Stimulated activated naive B cell treated with anti-CD40 and anti-IgM and Interleukin-4, amounts not matched to agents 10 μg/mL and 1 μg/mL and 100 μg/mL, for 72 hours (primary cell): ENCODE measurements at places on chromosomes 5 and 9.

- DNase-seq = peak; percentile 21
Measured at GRCh38 chr9:7974335-7974960, 174.9 kb upstream of the DMAC1 start.

DNA sequence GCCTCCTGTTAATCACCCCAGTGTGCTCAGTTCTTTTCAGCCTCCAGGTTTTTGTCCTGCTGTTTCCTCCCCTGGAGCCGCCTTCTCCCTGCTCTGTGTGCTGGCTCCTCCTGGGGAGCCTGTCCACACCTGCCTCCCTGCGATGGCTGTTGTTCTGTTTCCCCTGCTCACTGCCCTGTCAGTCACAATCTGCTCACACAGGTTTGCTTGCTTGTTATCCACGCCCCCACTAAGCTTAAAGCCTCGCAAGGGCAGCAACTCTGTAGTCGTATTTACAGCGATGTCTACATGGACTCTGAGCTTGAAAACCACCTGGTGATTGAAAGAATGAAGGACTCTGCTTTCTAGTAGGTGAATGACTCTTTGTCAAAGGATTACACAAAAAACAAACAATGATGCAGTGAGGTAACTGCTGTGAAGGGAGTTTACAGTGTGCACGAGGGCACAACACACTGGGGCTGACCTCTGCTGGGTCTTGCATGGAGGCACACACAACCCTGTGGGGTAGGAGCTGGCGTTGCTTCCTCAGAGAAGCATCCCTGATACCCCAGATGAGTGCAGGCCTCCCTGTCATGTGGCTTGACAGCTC is 39.6 kb upstream of the TEX48 start:
- DNase-seq = no peak

DNA sequence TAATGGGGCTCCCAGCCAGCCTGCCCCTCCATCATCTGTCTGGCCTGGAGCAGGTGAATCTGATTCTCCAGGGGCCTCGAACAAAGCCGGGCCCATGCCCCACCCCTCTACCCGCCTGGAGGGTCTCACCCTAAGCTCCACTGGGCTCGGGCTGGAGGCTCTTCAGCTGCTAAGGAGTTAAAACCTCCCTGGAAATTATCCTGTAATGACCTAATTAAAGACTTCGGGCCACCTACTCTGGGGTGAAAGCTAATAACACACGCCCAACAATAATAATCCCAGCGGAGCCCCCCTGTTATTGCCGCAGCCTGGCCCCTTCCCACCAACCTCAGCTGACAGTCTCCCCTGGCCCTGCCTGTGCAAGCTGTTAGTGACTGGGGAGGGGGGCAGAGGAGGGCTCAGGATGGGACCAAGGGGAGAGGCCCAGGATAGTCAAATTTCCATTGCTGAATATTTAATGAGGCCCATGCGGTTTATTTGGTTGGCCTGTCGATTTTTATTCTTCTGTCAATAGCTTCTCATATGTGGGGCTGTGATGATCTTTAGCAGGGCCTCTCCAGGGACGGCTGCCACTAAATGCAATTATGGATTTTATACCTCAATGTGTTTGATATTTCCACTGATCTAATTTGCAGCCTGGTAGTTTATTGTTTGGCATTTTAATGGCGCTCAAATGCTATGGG is 25.7 kb downstream of the LMX1B start:
- no peak for DNase-seq

- no peak for DNase-seq
Measured at GRCh38 chr5:69489246-69489645, 3.3 kb upstream of the OCLN start.

DNA sequence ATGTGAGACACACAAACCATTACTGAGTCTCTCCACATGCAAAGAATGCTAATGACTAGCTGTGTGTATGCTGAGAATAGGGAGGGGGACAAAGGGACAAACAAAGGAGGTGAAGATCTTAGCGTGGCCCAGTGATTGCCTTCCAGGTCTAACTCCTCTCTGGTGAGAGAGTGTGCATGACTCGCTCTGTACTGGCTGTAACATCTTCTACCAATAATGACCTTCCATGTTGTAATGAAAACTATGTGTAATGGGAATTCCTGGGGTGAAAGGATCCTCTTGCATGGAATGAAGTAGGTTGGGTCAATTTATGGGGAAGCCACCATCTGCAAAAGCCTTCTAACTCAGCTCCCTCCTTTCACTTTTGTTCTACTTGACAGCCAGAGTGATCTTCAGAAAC is 24.4 kb upstream of the GPR151 start:
- DNase-seq = no peak

GRCh38 chr9:121455527-121456239 is 44.0 kb downstream of the GGTA1 start:
- DNase-seq = no peak

GRCh38 chr9:72949244-72949582 is 3.6 kb downstream of the ALDH1A1 start:
- DNase-seq = no peak

- DNase-seq = no peak
Measured at GRCh38 chr9:107334103-107334776, 51.2 kb downstream of the RAD23B start.

GRCh38 chr9:22992780-22993179 is 546.2 kb downstream of the DMRTA1 start:
- DNase-seq = no peak

GRCh38 chr5:110496276-110496675 is 230.2 kb downstream of the TMEM232 start:
- DNase-seq = no peak

DNA sequence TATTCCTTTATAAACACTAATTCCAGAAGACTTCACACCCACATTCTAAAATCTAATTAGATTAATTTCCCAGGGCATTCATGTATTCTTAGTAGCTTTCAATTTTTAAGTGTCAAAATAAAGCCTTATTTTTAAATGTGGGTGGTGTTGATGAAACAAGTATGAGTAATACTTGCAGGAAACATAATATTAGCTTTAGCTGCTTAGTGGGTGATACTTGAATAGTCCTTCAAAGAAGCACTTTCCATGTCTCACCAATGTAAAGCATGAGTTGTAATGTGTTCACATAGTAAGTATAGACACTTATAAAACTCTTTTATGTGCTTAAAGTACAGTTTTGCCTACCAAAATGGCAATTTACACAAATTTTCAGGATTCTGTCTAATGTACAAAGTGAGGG is 6.9 kb downstream of the FNBP1 start:
- DNase-seq = no peak

DNA sequence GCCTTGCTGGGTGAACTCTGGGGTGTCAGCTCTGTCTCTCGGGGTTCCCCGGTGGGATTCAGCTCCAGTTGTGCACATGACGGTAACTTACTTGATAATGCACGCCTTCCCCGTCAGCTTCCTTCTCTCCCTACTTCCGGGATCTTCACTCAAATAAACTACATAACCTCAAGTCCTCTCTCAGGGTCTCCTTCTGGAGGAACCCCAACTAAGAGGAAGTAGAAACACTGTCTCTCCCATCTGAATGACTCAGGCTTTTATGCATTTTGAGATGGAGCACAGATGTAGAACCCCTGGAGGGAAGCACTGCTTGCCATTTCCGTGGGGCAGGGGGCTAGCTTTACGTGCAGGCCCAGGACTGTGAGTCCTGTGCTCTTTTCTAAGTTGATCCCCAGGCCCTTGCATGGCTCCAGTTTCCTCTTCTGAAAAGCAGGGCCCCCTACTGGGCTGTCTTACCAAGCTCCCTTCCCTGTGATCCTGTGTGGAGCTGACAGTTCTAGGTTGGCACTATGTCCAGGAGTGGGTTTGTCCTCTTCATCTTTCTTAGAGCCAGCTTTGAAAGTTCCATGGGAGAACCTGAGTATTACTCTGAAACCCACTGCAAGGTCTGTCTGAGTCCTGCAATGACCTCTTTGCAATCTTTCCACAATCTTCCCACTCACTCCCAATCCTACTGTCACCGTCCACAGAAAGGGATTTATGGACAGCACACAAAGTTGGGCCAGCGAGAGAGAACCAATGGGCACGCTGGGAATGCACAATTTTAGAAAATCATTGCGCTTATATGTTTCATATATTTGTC is 17.7 kb downstream of the S1PR3 start:
- no peak for DNase-seq

DNA sequence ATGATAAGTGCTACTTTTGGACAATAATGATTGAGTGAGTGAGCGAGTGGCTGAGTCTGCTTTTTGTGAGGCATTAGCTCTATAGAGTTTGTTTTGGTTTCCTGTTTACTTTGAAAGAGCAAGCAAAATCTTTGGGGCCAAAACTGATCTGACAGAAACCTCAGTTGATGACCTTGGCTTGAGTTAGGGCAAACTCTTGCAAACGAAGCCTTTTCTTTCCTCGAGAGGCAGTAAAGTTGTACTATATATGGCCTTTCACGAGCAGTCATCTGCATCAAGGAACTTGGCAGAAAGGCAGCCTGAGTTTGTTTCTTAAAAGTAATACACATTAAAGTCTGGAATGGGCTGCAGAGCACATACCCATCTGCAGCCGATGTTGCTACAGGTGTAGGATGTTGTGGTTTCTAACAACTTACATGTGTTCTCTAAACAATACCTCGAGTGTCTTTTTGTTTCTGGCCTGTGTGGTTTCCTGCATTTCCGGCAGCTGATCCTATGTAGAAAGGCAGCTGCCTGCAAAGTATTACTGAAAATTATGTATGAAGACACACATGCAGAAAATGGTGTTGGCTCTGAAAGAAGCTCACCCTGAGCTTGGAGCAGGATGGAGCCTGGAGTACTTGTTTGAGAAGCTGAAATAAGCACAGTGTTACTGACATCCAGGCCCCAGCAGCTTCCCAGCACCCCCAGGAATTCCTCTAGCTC is 60.8 kb downstream of the FOXD1 start:
- DNase-seq = no peak

GRCh38 chr5:109584986-109585599 is 104.6 kb upstream of the MAN2A1 start:
- DNase-seq = no peak

GRCh38 chr5:181138258-181138657 is 7.3 kb upstream of the OR2V1 start:
- DNase-seq = no peak

DNA sequence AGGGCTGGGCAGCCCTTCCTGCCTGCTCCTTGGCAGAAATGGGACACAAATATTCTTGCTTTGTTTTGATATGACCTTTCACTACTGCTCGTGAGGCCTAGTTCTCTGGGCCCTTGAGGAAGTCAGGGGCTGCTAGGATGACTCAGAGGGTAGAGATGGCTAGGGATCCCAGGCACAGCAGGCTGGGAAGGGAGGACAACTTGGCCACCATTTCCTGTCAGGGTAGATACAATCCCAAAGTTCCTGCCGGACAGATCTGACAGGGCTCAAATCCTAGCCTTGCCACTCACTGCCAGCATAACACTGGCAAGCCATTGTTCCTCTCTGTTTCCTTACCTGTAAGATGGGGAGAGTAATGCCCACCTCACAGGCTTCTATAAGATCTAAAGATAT is 31.7 kb upstream of the MEIKIN start:
- no peak for DNase-seq

- DNase-seq = no peak
Measured at GRCh38 chr5:45680950-45681349, 15.2 kb downstream of the HCN1 start.

DNA sequence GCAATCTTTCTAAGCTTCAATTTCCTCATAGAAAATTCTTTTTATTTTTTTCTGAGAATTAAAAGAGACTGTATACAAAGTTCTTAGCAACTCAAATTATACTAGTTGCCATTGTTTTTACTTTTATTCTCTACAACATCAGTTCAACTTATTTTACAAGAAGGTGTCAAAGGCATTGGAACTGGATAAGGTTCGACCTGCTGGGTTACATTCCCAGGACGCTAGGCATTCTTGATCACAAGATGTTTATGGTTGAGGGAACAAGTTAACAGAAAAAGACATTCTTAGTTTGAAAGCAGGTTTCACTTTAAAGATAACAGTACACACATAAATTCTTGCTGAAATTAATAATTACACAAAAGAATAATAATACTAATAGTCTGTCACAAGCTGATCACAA is 163.5 kb upstream of the SNX2 start:
- DNase-seq = no peak

GRCh38 chr5:35904443-35905132 is 33.8 kb downstream of the CAPSL start:
- no peak for DNase-seq

GRCh38 chr5:53984971-53985370 is 325.4 kb downstream of the ARL15 start:
- no peak for DNase-seq
